ENCODE measurements at places on chromosomes 4 and X.

GRCh38 chr4:165953181-165953580, 80.1 kb downstream of the TLL1 start:
- DNase-seq: no peak

GRCh38 chr4:184293552-184293951, 75.9 kb upstream of the ENPP6 start:
- no peak for DNase-seq

- DNase-seq: no peak
Observed at GRCh38 chr4:184936071-184936470, 82.2 kb upstream of the HELT start.

DNA sequence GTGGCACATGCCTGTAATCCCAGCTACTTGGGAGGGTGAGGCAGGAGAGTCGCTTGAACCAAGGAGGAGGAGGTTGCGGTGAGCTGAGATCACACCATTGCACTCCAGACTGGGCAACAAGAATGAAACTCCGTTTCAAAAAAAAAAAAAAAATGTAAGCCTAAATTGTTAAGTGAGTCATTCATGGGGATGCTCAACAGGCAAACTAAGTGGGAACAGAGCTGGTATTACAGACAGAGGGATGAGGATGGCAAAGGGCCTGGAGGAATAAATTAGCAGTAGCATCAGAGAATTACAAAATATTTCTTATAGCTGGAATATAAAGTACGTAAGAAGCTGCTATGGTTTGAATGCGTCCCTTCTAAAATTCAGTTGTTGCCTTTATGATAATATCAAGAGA, 43.4 kb upstream of the OGT start:
- DNase-seq: no peak

DNA sequence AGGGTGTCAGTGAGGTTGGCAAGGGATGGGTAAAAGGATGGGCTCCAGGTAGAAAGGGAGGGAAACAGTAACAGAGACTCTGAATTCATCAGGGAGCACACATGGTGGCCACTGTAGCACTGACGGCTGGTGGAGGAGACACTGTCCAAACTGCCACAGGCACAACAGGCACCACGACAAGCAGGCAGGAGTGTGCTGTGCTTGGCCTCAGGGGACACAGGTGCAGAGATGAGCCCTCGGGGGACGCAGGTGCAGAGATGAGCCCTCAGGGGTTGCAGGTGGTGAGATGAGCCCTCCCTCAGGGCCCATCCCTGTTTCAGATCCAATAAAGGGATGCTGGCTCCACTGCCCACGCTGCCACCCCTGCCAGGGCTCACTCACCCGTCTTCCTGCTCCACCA, 7.6 kb downstream of the PDE6B start:
- no peak for DNase-seq

GRCh38 chr4:142440093-142440492, 406.0 kb downstream of the INPP4B start:
- no peak for DNase-seq

DNA sequence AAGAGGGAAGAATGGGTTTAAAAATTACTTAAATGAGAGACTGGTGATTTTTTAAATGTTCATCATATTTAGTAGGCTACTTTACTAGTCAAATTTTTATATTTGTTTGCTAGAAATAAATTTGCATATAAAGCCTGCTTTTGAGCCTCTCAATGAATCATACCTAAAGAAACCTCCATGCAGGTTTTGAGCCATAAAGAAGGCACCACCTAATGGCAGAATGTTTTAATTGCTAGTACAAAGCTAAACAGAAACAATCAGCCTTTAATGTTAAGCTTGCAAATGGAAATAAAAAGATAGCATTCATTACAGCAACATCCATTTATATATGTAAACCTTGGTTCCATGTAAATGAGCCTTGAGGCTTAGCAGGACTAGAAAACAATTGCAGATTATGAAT, 989.7 kb downstream of the CCSER1 start:
- DNase-seq: peak; percentile 6

DNA sequence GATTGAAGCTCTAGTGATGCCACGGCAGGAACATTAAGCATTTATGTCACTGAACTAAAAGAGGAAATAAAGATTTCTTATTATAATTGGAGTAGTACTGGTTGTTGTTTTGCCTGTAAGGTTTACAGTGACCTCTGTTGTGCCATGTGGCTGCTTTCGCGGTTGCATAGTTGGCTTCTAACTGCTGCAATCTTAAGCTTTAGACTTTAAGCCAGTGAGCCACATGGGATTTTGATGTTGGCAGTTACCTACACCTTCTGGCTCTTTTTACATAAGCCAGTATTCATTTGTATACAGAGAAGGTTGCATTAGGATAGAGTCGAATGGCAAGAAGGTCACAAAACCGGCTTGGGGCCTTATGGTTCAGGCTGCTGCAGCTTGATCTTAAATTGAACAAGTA, 1311.6 kb downstream of the RAPGEF2 start:
- DNase-seq: no peak

- no peak for DNase-seq
Observed at GRCh38 chr4:4490816-4491215, 51.0 kb downstream of the STX18 start.

GRCh38 chr4:165079476-165079875, 25.8 kb downstream of the TRIM75 start:
- DNase-seq: no peak

DNA sequence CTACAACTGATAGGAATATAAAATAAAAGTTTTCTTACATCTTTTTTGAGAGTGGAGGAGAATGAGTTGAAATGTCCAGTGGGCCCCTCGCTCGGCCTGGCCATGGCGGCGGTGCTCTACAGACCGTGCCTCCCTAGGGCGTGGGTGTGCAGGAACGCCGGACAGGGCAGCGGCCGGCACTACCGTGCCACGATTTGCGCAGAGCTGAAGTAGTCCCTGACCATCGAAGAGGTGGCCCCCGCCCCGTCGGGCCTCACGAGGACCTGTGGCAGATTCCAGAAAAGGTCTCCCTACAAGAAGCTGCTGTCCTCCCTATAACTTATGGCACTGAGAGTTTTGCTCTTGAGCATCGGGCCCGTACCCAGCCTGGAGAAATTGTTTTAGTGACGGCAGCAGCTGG, 228.9 kb upstream of the ARHGAP24 start:
- no peak for DNase-seq

GRCh38 chr4:138609943-138610350, 367.8 kb upstream of the SLC7A11 start:
- no peak for DNase-seq

DNA sequence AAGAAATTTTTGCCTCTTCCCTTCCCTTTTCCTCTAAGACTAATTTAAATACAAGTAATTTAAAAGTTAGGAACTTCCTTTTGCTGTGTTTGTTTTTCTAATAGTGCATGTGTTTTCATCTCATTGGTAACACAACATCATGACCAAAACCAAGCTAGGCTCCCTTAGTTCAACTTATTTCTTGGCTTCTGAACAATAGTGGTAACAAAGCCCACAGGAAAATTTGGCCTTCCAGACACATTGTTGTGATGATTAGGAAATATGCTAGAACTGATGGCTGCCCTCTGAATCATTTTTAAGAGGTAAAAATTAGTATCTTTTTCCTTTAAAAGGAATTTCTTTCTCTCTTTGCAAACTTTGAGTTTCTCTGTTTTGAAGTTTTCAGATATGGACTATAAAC, 25.5 kb upstream of the TEC start:
- no peak for DNase-seq

GRCh38 chr4:82084747-82085146, 289.0 kb downstream of the HNRNPD start:
- no peak for DNase-seq

DNA sequence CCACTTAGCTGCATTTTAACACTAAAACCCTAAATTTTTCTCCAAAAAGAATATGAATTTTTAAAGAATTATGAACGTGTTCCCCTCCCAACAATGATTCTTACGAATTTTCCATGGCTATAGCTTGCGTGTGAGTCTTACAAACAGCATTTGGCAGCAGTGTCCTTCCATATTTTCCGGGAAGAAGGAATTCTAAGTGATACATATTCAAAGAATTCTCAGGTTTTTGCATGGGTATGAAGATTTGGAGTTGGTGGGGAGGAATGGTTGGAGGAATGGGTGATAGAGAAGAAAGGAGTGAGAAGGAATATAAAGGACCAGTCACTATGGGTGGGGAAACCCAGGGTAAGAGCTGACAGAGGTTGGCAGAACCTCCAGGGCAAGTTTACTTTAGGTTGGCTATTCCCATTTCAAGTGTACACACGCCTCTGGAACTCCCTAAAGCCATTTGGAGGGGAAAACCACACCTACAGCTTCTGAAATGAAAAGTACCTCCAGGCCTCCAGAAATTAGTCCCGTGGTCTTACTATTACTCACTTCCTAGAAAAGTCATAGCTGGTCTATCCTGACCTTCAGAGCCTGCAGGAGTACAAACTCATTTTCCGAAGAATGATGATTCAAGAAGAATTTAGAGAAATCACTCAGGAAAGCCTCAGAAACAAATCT, 420.8 kb upstream of the DIPK2B start:
- no peak for DNase-seq

GRCh38 chr4:732911-733630, 27.4 kb downstream of the PCGF3 start:
- DNase-seq: no peak

DNA sequence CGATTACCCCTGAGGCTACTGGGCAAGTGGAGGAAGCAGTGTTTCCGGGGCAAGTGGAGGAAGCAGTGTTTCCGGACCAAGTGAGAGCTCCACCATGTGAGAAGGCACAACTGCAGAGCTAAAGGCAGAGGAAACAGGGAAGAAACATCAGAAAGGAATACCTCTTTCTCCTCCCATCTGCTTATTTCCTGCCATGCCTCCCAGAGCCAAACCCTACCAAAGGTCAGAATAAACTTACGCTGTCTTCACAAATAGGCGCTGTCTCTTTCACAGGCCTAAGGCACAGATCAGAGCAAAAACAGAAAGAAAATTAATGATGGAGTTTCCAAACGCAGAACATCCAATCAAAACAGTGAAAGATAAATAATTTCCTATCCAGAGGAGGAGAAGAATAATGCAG, 153.0 kb downstream of the ATOH1 start:
- no peak for DNase-seq

DNA sequence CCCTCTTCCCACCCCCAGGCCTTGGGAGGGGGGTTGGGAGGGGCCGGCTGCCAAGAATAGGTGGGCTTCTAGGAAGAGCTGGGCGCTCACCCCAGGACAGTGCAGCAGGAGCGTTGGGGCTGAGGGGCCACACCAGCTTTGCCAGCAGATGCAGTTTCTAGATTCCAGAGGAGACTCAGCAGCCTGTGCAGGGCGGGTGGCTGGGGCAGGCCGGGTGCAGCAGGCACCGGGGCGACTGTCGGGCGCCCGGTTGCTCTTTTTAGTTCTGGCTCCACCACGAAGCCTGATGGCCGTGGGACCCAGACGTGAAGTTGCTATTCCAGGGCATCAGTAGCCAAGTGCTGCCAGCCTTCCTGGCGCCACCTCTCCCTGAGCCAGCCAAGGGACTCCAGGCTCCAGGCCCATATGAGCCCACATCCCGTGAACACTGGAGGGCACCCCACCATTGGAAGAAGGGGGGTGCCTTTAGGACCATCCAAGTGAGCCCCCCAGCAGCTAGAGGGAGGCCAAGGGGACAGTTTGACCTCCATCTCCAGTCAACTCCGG, 5.8 kb downstream of the SSR4 start:
- DNase-seq: no peak

DNA sequence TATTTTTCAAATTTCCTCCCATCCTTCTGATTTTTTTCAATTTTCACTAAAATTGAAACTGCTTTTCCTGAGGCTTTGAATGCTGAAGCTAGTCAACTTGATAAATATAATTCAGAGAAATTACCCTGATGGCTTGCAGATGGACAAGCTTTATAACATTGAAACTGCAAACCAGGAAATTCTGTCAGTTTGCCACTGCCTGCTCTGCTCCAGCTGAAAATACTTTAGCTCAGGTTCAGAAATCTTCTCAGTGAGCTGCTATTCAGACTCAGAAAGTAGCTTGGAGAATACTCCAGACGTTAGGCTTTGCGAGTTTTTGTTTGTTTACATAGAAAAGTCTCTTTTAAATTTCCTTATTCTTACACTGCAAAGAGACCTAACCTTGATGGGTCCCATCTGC, 1574.7 kb downstream of the STIM2 start:
- no peak for DNase-seq

GRCh38 chr4:157012296-157012695, 40.7 kb upstream of the PDGFC start:
- no peak for DNase-seq

GRCh38 chr4:71470524-71470923, 131.7 kb downstream of the SLC4A4 start:
- DNase-seq: no peak

- no peak for DNase-seq
Observed at GRCh38 chr4:61128682-61129081, 71.4 kb upstream of the ADGRL3 start.

- DNase-seq: no peak
Observed at GRCh38 chr4:108024085-108024877, 34.6 kb downstream of the HADH start.

DNA sequence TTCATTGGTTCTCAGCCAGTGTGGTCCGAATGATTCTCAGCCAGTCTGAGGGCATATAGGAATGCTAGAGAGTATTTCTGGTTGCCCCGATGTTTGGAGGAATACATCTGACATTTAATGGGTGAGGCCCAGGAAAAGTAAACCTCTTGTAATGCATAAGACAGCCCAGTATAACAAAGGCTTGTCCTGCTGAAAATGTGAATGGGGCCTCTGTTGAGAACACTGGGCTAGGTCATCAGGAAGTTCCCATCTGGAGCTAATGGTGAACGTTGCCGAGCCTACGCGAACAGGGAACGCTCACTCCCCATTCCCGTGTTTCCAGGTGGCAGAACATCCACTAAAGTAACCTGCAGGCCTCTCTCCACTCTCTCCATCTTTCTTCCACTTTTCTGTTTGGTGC, 132.0 kb upstream of the CLNK start:
- no peak for DNase-seq

- DNase-seq: no peak
Observed at GRCh38 chr4:158572608-158573007, 50.9 kb downstream of the RXFP1 start.

GRCh38 chrX:3184176-3184930, 143.1 kb downstream of the ARSF start:
- DNase-seq: no peak

DNA sequence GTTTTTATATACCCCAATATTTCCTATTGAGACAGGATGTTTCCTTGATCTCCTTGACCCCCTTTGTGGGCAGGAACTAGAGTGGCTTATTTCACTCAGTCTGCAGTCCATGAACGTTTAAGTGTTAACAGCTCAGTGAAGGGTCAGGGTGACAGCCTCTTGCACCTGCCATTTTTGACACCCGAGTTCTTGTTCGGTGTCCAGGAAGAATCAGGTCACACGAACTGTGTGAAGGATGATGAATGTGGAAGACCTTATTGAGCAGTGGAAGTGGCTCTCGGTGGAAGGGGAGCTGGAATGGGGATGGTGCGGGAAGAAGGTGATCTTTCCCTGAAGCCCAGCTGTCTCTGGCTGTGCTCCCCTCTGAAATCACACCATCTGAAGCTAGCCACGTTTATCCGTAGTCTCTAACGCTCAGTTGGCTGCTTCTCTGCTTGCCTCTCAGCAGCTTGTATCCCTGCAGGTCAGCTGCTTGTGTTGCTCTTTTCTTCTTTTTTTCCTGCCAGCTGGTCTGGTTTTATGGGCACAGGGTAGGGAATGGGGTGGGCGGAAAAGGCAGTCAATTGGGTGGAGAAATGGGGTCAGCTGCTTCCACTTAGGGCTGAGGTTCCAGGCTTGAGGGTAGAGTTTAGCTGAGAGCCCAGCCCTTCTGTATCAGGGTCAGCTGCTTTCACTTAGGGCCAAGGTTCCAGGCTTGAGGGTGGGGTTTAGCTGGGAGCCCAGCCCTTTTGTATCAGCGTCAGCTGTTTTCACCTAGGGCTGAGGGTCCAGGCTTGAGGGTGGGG, 29.0 kb upstream of the CCNG2 start:
- DNase-seq: no peak

- no peak for DNase-seq
Observed at GRCh38 chr4:62293551-62293950, 1093.4 kb downstream of the ADGRL3 start.

Data from A549 (cell line).